ENCODE measurements at places on chromosomes 2 and 18. TPM values are rescaled to one million over a fixed set of nuclear protein-coding genes. Genes with fewer than 3 reads are reported as not detected.

The TWIST2 gene
- total RNA-seq, result not detected

DNA sequence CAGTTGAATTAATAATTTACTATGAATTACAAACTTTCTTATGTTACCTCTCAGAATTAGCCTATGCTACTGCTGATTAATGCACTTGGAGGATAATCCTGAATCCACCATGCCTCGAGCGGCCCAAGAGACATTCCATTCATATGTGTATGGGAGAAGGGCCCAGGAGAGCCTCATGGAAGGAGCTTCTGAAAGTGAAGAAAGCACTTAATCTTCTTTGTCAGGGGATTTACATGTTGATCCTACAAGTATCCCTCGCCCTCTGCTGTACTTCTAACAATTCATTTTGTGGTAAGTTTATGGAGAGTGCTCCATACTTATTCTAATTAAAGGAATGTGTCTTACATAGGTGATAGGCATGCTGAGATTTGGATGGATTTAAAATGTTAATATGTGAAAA is 1189.1 kb upstream of the NXPH2 start:
- DNase-seq, result no peak

DNA sequence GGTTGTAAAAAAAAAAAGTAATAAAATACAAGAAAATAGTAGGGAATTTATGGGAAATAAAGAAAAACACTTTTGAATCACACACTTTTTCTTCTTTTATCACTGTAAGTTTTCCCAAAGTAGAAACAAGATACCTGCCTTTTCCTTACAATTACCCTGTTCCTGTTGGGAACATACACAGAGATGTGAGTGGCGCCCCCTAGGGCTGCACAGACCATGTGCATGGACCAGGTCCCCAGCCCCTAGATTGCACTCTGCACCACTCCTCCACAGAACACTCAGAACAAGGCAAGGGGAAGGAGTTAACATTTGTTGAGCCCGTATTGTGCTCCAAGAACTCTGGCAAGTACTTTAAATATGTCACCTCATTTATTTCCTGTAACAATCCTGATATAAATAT is 118.7 kb upstream of the NRP2 start:
- DNase-seq, result no peak

DNA sequence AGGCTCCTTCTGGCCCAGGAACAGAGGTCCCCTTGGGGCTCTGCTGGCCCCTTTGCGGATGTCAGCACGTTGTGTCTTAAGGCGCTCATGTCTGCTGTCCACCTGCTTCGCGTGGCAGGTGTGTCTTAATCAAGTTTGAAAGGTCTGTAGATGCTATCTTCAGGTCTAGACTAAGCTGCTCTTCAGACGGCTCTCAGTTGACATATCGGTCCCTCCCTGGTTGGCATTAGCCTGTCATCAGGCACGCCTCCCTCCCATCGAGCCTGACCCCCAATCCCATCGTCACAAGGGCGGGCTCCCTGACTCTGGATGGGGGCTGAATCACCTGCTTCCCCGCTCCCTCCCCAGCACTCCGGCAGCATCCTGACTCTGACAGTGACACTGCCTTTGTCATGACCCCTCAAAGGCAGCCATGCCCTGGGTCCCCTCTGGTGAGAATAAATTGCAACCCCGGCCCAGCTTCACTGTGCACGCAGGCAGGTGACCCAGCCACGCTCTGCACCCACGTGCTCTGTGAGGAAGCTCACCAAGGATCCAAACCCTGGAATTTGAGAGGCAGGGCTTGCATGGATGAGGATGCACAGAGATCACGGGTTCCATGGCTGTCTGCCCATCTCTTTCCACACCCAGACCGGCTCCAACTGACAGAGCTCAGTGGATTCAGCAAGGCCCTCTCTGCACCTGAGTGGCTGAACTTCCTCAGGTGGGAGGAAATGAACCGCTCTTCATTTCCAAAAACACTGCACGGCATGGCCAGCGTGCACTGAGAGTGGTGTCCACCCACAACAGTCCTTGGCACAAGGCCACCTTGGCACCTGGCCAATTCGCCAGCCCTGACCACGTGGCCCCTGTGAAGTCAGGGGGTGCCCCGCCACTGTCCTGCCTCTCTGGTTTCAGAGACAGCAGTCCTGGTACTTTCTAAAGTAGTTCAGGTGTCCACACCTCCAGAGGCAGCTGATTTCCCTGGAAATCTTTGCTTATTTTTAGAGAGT is 110.2 kb upstream of the GPC1 start:
- DNase-seq, result no peak
